ENCODE measurements at places on chromosomes 6 and 20.

GRCh38 chr6:41692730-41693129 is 42.7 kb downstream of the TFEB start:
- DNase-seq, result no peak

DNA sequence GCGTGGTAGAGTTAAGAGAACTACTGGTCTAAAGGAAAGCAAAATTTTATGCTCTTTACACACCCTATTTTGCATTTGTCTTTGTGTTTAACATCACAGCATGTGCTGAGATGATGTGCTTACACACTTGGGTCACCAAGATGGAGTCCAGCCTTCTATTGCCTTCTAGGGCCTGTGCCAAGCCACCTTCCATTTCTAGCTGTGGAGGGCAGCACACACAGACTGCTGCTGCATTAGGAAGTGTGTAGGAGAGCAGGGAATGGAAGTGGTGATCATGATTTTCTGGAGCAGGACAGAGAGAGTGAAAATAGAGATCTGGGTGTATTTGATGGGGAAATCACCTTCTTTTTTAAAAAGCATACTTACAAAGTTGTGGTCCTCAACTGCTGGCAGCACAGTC is 191.6 kb downstream of the SOX4 start:
- no peak for DNase-seq

DNA sequence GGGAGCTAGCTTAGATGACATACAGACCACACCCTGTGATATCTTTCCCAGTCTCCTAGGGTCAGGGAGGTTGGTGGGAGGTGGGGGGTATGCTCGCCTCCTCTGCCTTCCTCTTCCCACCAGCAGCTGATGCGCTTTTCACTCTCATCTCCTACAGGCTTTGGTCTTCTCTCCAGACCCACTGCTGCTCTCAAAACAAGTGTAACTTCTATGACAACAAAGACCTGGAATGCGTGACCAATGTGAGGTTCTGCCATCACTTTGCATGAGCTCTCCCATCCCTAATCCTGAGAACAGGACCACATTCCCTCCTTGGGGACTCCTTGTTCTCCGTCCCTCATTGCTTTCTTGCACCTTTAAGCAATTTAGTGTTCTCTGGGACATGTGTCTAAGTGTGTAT is 2.7 kb downstream of the CTSA start:
- DNase-seq, result no peak

- DNase-seq, result peak; percentile 58
Observed at GRCh38 chr6:54481091-54481490, 172.8 kb downstream of the TINAG start.

DNA sequence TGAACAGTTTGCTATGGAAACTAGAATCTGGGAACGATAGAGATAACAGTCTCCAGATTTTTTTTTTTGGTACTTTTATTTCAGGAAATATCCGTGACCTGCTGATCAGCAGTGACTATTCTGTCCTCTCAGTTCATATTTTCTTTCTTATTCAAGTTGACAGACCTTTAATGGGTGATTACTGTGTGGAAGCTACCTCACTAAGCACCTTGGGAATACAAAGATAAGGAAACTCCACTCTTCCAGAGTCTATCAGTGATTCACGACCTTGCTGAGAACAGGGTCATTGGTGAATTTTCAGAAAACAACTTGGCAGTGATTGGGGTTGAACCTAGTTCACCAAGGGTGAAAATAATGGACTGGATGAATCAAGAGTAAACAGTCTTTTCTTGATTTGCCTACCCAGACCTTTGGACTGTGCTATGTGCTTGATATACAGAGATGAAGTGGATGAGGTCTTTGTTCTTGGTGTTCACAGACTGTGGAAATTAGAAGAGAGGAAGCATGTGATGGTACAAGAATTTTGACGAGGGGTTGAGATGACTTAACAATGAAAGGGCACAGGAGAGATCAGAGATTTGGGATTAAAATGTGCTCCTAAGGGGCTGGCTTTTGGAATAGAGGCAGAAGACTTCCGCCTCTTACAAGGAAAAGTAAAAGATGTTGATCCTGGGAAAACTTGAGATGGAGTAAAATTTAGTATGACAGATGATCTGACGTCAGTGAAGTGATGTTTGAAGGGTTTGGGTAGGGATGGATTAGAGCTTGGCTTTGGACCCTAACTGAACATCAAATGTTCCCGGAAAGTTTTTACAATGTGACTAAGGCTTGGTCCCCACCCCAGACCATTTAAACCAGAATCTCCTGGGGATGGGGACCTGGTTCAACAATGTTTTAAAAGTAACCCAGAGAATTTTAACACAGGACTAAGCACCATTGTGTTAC is 1.2 kb downstream of the KAT14 start:
- peak; percentile 7 for DNase-seq

DNA sequence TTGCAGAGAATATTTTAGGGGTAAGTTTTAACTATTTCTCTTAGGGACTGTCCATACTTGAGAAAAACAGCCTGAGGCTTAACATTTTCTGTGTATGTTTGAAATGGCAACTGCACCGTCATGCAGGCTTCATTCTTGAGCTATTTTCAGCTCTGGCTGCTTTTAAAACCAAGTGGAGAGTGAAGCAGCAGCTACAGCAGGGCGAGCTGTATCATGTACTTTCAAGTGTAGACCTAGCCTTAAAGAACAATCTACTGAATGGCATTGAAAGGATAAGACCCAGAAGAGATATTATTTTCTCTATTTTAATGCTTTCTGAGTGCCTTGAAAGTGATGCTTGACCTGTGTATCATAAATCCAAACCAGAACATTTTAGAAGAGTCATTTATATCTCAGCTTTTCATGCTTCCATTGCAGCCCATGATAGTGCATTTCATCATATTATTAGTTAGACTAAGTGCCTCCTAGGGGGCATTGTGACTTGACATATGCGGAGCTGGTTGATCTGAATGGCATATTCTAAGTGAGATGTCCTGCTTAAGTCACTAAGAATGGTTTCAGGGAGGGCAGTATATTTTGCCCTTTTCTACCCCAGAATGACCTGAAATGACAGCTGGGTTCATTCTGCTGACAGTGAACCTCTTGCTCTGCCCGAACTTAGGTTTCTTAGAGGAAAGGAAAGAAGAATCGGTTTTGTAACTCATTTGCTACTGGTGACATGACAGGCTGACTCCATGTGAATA is 85.3 kb downstream of the NKAIN2 start:
- no peak for DNase-seq

DNA sequence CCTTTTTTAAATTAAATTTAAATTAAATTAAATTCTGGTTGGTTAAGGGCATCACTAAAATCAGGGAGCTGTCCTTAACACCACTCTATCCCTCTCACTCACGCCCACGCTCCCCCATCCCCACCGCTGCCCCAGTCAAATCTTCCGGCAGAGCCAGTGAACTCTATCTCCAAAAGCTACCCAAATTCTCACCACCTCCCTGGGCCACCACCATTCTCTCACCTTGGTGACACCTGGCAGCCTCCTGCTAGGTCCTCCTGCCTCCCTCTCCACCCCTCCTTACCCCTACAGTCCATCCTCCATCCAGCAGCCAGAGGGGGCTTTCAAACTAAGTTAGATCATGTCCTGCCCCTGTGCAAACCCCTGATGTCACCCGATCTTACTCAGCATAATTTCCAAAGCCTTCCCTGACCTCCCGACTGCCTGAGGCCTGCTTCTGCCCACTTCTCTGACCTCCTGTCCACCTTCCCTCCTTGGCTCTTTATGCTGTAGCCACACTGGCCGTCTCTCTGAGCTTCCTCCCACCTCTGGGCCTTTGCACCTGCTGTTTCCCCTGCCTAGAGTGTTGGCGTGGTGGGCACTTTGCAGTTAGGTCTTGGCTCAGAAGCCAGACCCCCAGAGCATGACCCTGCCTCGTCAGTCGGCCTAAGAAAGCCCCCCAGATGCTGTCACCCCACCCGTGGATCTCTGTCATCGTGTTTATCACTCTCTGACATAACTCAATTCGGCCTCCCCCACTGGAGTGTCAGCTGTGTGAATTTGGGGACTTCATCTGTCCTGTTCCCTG is 24.7 kb downstream of the PTGIS start:
- DNase-seq, result no peak

All from HT-29 (cell line).